ENCODE measurements at places on chromosomes 3 and 15.

- DNase-seq: no peak
Observed at GRCh38 chr3:113516115-113516505, 1.2 kb upstream of the SPICE1 start.

DNA sequence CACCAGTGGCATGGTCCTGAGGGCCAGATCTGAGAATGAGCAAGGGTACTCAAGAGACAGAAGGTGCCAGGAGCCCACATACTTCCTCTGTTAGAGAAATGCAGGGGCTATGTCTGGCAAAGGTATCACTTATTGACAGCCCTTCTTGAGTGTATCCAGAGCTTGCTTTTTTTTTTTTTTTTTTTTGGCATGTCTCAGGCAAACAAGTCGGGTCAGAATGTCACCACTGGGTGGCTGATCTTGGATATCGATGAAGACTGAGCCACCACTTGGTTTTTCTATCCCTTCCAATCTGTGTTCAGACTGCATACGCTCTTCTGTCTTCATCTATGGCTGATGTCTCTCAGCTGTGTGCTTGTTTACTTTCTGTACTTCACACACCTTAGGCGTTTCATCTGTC is 363.4 kb upstream of the C2CD4B start:
- DNase-seq: no peak

DNA sequence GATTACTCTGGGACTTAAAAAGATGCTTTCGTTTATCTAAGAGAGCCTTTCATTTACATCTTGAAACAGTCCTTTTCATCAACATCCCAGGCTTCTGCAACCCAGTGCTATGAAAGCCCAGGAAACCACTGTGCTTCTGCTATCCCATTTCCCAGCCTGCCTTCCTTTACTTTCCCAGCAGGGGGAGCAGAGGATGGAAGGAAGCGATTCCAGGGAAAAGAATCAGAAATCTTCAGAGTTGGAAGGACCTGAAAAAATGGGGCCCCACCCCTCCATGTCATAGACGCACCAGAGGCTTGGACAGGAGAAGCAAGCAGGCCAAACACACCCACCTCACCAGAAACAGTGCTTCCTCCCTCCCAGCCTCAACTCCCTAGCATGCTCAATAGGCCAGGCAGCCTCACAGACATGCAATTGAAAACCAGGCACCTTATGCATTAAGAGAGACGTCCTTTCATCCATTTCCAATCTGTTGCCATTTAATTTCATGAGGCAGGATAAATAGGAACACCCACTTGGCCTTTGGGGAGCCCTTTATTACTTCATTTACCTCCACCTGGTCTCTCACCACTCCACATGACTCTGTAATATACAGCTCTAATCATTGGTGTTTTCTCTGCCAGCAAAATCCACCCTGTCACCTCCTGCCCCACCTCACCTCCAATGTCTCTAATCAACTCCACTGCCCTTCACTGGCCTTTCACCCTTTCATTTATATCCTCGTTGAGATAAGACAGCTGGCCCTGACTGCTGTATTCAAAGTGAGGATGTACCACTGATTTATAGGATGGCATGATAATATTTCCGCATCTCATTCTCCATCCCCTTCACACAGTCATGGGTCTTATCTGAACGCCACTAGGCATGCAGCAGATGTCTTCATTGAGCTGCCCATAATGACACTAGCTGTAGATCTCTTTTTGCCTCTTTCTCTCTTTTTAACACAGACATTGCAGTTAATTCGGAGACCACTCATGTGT is 583.9 kb downstream of the NTRK3 start:
- no peak for DNase-seq

- DNase-seq: no peak
Observed at GRCh38 chr3:176293276-176293675, 904.0 kb downstream of the TBL1XR1 start.

DNA sequence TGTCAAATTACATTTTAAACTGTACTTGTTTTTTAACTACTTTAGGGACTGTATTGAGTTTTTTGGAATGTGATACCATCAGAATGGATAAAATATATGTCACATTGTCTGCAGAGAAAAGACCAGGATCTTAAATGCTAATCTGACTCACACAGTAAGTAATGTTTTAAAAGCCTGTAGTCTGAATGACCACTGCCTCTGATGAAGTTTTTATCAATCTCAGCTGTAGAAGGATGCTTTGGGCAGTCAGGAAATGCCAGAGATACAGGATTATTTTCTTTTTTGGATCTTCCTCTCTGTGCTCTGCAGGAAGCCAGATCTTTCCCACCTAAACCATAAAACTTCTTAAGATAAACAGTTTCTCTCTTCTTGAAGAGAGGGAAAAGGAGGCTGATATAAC is 73.1 kb upstream of the PRTG start:
- no peak for DNase-seq
